Astrocyte (in vitro differentiated cells and primary cell): ENCODE measurements at places on chromosomes 2 and 18. TPM values are rescaled to one million over a fixed set of nuclear protein-coding genes. Genes with fewer than 3 reads are reported as not detected.

DNA sequence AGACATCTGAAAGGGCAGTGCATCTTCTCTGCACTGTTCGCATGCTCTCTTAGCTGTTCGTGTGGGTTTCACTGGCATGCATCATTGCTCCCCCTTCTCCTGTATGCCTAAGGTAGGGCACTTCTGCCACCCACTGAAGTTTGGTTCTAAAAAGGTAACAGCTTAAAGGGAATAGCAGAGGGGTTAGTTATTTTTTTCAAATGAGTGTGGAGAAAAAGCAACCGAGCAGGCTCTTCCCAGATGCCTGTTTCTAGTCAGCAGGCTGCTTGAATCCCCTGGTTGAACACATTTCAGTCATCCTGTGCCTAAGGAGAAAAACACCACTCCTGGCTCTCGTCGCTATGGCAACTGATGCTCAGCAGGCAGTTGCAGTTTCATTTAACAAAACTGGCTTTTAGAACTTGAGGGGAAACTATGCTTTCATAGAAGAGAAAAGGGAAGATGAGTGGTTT, 69.8 kb upstream of the GALNT3 start:
- no peaks in the 10 kb centered on the region for H3K36me3 ChIP-seq
- no peaks in the 10 kb centered on the region for H3K27me3 ChIP-seq
- H3K4me1 ChIP-seq = no peaks in the 10 kb centered on the region

Gene LIMS4
- 1.3 and 3.7 TPM in 2 replicates for total RNA-seq

- peaks cover 24% of the 10 kb centered on the region for H3K27me3 ChIP-seq
- no peak overlapping the region for H3K27ac ChIP-seq
Measured at GRCh38 chr2:212537726-212538304, 787 bp downstream of the ERBB4 start.

Gene OTX1
- total RNA-seq = 0.30 TPM in 1 of 2 replicates, not detected in the other

DNA sequence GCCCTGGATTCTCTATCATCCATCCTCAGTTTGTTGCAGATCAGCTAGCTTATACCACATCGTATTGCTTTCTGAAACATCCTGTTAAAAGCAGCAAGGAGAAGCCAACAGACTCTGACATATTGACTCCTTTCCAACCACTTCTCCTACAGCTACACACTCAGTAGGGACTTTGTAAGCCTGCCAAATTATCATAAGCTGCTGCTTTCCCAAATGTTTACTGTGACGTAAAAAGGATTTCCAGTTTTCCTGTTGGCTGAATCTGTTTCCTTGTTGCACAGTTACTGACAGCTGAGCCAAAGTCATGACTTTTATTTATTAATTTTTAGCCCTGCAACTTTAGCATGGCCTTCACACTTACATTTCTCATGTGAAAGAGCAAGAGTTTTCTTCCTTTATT, 294.3 kb downstream of the KCNJ3 start:
- no peak overlapping the region for H3K27ac ChIP-seq
- no peaks in the 10 kb centered on the region for H3K27me3 ChIP-seq
- no peaks in the 10 kb centered on the region for H3K36me3 ChIP-seq
- DNase-seq = no peak
- H3K4me1 ChIP-seq = no peaks in the 10 kb centered on the region
- no peak overlapping the region for H3K4me3 ChIP-seq
